Liver (tissue), 10 donors: ENCODE measurements at places on chromosomes 16 and 17.

DNA sequence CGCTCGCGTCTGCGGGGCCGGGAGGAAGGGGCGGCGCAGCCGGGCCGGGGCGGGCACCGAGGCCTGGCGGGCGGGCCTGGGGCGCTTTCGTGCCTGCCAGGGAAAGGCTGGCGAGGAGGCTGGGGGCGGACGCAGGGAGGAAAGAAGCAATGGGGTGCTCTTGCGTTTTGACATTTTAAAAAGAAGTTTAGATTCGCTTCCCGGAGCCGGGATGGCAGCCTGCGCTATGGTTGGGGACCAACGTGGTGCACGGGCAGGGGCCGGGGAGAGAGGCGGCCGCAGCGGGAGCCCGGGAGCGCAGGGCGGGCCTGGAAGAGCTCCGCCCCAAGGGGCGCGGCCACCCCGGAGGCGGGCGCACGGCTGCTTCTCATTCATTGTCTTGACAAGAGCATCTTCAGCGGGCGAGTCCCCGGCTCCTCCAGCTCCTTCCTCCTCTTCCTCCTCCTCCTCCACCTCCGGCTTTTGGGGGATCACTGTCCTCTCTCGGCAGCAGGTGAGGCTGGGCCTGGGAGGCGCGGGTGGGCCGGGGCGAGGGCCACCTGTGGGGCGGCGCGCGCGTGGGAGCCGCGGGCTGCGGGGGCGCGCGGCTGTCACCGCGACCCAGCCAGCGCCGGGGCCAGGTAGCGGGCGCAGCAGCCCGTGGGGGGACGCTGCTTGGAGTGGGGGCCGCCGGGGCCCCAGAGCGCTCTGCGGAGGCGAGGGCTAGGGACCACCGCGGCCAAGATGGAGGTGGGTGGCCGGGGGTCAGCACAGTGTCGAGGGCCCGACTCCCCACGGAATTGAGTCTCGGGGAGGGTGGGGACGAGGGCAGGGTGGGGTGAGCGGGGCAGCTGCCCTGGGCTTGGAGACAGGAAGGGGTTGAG, at the start of gene CORO1A:
TSS of gene CORO1A (plus strand) at position 370 of the 863 bp plus-strand sequence. CDS start 1,608 bp downstream, outside the sequence.
- peak; percentile 72 for DNase-seq

GRCh38 chr17:32927201-32927723, 691 bp upstream of the TMEM98 start:
- DNase-seq = peak; percentile 33

DNA sequence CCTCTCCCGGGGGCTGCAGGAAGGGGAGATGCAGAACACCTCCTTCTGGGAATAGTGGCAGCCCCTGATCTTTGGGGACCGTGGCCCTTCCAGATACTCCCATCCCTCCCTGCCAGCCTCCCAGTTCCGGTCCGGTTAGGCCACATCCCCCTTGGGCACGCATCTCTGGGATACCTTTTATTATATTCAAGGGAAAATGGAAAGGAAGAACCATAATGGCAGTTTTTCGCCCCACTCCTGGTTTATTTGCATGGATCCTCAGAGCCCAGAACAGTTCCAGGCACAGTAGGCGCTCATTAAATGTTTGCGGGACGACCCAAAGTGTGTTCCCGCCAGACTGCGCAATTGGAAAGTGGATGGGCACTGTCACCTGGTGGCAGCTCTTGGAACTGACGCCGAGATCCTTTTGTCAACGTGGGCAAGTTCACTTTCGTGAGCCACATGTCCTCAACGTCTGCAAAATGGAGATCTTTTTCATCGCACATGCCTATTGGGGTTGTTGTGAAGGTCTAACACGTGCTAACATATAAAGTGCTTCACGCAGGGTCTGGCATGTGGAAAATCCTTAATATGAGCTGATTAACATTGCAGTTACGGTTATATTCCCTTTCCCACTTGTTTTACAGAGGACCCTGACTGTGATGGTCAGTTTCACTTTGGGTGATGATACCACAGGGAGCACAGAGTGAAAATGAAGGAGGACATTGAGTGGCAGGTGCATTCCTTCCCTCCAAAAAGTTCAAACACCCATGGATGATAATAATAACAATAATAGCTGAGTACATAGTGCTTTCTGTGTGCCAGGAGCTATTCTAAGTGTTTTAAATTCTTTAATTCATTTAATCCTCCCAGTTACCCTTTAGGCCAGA, 1.7 kb upstream of the GPRC5B start:
- DNase-seq = peak; percentile 79

- DNase-seq = no peak
Measured at GRCh38 chr17:51087072-51087757, 33.5 kb downstream of the SPAG9 start.

- DNase-seq = peak; percentile 68
Measured at GRCh38 chr16:55508941-55509931, at the start of gene LPCAT2. TSS of gene LPCAT2 (plus strand) at chr16:55509072. CDS start at chr16:55509182, 110 bp downstream.

DNA sequence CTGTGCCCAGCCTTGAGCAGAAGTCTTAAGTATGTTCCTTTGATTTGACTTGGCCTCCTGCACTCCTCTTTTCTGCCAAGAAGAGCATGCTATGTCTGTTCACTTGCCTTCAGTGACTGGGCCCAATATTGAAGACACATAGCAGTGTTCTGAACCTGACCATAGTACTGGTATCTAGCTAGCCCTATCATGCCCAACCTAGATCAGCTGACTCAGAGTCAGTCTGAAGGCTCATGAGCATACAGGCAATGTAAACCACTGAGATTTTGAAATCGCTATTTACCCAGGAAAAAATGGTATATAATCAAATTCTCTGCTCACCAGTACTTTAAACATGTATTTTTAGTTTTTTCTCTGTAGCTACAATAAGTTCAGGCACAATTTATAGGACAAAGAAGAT, 129.4 kb downstream of the TANC2 start:
- DNase-seq = no peak

- no peak for DNase-seq
Measured at GRCh38 chr17:39601758-39602532, 5.8 kb downstream of the NEUROD2 start.

DNA sequence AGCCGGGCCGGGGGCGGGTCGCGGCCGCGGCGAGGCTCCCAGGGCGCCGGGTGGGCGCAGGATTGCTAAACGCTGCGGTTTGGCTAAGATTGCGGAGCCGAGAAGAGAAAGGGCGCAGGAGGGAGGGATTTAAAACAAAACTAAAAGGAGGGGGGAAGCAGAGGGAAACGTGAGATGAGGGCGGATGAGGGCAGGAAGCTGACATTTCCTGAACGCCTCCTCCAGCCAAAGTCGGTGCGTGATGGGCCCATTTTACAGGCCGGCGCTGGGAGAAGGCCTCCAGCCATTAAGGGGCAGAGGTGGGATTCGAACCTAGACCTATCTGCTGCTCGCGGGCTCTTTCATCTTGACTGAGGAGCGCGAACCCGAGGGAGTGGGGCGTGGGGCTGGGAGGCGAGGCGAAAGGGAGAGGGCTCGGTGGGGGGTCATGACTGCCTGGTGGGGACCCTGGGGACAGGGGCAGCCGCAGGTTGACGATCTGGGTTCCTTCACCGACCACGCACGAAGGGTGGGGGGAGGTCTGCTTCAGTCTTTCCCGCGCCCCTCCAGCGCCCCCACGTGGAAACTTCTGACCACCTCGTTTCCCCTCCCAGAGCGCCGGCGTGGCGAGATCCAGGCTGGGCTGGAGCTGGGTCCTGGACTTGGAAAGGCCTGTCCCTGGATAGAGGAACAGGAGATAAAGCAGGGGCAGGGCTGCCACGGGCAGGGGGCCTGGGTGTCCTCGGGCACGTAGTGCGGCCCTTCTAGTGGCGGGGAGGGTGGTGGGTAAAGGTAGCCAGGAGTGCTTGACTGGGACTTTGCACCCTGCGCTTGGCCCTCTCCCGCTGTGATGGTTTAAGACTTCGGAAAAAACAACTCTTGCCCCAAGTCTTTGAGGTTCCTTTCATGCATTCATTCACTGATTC, 3.8 kb upstream of the TAC4 start:
- DNase-seq = peak; percentile 73

GRCh38 chr16:26078716-26079355, 387.1 kb downstream of the HS3ST4 start:
- DNase-seq = no peak

- DNase-seq = no peak
Measured at GRCh38 chr16:85395913-85396878, 216.9 kb upstream of the GSE1 start.

- no peak for DNase-seq
Measured at GRCh38 chr17:64787921-64788271, 125.8 kb upstream of the SMURF2 start.

DNA sequence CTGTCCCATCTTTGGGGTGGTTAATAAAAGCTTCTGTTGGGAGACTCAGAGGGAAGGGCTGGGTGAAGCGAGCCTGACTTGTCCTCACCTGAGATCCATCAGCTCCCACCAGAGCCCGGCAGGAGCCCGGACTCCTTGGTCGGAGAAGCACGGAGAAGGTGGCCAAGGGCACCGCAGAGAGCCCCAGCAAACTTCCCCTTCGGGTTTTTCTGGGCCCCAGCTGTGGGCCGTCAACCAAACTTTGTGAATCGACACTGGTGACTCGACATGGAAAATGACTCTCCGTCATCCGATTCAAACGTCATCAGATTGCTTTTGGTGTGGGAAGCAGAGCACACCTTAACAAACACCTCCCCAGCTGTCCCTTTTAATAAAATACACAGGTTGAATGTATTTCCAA, 21.4 kb downstream of the ENPP7 start:
- no peak for DNase-seq

- DNase-seq = peak; percentile 50
Measured at GRCh38 chr17:7477392-7478275, 1.8 kb downstream of the ZBTB4 start.

DNA sequence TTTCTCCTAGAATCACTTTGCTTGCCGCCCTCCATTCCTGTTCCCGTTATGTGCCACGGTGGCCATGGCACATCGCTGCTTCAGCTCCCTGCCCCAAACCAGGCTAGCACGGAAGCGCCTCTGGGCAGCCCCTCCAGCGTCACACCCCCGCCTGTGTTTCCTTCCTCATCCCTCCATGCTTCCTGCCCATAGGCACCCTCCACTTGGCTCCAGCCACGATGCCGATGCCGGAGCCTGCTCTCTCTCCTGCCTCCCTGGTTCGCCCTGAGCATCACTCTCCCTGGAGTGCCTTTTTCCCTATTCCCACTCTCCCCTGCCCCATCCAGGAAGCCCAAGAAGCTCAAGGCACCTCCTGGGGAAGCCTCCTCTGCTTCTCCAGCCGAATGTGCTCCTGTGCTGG, 3.2 kb upstream of the ARHGAP23 start:
- no peak for DNase-seq

DNA sequence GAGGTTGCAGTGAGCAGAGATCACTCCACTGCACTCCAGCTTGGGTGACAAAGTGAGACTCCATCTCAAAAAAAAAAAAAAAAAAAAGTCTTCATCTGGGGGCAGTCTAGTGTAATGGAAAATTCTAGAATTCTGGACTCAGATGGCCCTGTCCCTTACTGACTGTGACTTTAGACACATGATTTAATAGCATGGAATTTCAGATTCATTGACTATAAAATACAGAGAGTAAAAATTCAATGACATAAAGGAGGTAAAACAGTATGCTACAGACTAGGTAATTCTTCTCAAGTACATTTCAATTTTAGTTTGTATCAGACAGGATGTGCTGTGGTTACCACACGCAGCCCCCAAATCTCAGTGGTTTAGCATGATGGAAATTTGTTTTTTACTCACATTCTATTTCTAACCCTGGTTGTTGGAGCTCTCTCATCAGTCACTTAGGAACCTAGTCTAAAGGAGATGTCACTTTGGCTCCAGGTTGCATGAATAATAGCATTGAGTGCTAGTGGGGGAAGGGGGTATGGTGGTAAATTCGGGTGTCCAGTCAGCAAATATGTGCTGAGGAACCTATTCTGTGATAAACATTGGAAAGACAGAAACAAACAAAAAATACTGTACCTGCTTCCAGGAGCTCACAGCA, 444.0 kb downstream of the XYLT1 start:
- DNase-seq = no peak

GRCh38 chr17:44110823-44111633, 12.4 kb downstream of the HDAC5 start:
- DNase-seq = peak; percentile 93

DNA sequence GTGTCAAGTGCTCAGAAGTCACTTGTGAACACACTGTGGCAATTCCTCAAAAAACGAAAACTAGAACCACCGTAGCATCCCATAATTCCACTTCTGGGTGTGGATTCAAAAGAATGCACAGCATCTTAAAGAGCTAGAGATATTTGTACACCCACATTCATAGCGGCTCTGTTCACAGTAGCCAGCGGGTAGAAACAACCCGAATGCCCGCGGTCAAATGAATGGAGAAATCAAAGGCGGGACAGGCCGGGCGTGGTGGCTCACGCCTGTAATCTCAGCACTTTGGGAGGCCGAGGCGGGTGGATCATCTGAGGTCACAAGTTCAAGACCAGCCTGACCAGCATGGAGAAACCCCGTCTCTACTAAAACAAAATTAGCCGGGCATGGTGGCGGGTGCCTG, 337.5 kb downstream of the SEC14L1 start:
- no peak for DNase-seq

DNA sequence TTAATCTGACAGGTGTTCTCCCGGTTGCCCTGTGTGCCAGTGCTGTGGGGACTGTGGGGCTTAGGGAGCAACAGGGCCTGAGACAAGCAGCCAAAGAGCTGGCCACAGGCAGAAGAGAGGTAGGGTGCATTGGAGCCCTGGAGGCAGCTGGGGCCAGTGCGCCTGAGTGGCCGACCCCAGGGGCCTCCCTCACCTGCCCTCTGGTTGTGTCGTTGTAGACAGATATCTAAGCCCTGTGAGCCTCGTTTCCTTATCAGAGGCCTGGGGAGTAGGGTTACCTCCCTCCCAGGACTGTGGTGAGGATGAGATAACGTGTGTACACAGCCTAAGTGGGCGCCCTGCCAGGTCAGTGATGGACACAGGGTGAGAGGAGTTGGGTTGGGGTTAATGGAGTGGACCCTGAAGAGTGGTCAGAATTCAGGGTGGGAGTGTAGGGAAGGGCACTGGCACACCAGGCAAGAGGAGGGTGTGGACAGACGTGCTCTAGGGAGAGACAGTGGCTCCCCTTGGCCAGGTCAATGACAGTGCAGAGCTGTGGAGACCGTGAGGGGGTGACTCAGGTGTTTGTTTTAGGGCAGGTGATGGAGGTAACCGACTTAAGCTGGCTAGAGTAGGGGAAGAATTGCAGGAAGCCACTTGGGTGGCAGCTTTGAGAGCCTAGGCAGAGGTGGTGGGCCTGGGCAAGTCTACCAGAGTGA, 3.4 kb downstream of the NARF start:
- peak; percentile 95 for DNase-seq

DNA sequence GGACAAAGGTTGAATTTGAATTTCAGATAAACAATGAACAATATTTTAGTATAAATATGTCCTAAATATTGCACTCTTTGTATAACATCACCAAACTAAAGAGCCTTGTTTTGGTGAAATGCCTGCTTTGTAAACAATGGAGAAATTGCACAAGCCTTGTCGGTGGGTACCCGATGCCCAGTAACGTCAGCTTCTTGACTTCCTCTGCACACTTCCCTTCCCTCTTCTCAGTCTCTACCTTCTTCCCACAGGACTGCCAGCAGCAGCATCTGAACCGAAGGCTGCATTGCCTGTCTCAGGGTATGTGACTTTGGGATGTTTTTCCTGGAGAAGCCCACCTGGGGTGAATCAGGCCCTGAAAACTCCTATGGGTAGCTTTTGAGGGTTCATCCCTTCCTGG, 113.9 kb downstream of the UTP18 start:
- DNase-seq = no peak

DNA sequence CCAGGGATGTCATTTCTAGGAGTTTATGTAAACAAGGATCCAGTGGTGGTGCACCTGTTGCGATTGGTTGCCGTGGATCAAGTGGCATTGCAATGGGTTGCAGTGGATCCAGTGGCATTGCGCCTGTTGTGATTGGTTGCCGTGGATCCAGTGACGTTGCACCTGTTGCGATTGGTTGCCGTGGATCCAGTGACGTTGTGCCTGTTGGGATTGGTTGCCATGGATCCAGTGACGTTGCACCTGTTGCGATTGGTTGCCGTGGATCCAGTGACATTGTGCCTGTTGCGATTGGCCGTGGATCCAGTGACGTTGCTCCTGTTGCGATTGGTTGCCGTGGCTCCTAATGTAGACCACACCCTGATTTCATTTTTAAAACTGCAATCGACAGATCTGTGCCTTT, 56.2 kb upstream of the CRISPLD2 start:
- DNase-seq = no peak
